ENCODE measurements at places on chromosomes 4 and X.

DNA sequence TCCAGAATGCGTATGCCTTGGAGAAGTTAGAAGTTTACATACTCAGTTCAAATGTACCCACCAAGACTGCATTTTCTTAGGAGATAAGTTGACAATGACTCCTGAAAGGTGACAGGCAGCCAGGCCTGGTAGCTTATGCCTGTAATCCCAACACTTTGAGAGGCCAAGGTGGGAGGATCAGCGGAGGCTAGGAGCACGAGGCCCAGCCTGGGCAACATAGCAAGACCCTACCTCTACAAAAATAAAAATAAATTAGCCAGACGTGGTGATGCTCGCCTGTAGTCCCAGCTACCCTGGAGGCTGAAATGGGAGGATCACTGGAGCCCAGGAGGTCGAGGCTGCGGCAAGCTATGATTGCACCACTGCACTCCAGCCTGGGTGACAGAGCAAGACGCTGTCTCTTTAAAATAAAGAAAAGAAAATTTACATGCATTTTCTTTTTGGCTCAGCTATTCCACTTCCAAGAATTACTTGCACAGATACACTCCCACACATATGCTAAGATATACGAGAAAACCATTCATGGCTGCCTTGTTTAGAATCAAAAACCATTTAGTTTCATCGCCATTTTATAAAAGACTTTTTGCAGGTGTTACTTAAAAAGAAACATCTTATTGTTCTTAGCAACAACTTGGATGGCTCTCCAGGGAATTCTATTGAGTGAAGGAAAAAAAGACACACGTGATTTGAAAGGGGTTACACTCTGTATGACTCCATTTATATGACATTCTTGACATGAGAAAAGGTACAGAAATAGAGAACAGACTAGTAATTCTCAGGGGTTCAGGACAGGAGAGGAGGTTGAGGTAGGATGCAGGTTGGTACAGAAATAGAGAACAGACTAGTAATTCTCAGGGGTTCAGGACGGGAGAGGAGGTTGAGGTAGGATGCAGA, 66.3 kb downstream of the DHRSX start:
- DNase-seq, result no peak
- H3K27ac ChIP-seq, result no peak overlapping the region
- H3K36me3 ChIP-seq, result no peaks in the 10 kb centered on the region
- no peaks in the 10 kb centered on the region for H3K4me1 ChIP-seq
- no peak overlapping the region for H3K4me3 ChIP-seq
- H3K27me3 ChIP-seq, result no peaks in the 10 kb centered on the region

DNA sequence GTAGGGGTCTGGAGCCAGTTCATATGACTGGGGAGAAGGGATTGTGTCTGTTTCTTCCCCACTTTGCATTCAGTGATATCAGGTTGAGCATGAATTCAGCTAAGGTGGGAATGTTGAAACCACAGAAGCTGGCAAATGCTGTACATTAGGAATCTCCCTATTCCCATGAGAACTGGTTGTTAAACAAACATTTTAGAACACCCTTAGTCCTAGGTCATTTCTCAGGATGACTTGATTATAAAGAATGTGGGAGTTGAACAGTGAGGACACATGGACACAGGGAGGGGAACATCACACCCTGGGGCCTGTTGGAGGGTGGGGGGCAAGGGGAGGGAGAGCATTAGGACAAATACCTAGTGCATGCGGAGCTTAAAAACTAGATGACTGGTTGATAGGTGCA, 62.6 kb upstream of the LIMCH1 start:
- DNase-seq, result peak; percentile 12
- no peaks in the 10 kb centered on the region for H3K27me3 ChIP-seq
- H3K4me3 ChIP-seq, result no peak overlapping the region
- peaks cover 37% of the 10 kb centered on the region for H3K4me1 ChIP-seq
- no peak overlapping the region for H3K27ac ChIP-seq
- H3K36me3 ChIP-seq, result no peaks in the 10 kb centered on the region

DNA sequence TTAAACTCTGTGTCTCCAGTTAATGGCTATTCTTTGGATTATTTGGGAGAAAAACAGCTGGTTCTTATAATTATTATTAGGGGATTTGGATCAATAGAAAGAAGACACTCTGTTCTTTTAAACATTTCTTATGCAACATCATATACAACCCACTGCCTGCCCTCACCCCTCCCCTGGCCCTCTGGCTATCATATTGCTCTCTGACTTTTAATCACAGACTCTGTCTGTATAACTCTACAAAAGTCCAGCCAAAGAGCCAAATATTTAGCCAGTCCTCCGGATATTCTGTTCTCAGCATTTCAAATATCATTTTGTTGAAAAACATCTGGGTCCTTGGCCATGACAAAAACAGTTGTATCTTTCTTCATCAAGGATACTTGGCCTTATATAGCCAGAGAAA, 19.0 kb upstream of the PACRGL start:
- no peaks in the 10 kb centered on the region for H3K4me1 ChIP-seq
- DNase-seq, result no peak
- peaks cover 5% of the 10 kb centered on the region for H3K27me3 ChIP-seq
- H3K4me3 ChIP-seq, result no peak overlapping the region
- no peaks in the 10 kb centered on the region for H3K36me3 ChIP-seq
- H3K27ac ChIP-seq, result no peak overlapping the region

DNA sequence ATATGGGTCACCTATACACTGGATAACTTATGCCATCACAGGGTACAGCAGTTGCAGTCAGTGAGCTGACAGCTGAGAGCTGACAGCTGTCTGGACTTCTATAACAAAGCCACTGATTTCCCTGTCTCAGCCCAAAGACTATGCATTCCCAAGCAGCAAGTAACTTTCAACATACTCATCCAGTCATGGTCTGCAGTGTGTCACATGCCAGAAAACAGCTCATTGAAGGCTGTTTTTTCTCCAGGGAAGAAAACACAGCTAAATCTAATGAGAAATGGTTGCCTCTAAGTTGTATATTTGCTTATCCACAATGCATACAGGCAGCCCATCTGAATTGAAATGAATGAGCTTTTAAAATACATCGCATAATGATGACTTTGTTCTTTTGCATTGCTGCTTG, 6.3 kb downstream of the KIAA1210 start:
- H3K27me3 ChIP-seq, result peaks cover 2% of the 10 kb centered on the region
- no peaks in the 10 kb centered on the region for H3K36me3 ChIP-seq
- no peaks in the 10 kb centered on the region for H3K4me1 ChIP-seq
- H3K4me3 ChIP-seq, result no peak overlapping the region
- no peak for DNase-seq

DNA sequence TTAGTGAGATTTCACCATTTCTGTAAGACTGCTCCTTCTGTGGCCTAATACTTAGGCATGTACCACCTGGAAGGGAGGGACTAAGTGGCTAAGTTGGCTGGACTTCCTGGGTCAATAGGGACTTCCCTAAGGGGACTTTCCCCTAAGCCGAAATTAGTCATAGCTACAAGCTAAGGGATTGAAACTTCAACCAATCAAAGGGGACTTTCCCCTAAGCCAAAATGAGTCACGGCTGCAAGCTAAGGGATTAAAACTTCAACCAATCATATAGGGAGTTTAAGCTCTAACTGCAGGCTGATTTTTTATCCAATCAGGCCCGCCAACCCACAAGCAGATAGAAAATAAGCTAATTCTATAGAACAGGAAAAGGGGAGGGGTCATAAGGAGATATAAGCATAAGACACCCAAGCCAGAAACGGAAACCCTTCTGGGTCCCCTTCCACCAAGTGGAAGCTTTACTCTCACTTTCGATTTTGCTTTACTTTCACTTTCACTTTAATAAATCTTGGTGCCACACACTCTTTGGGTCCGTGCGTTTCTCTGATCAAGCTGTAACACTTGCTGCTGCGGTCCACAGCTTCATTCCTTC, 382.8 kb downstream of the KLHL4 start:
- peak; percentile 68 for DNase-seq
- H3K27ac ChIP-seq, result peak overlapping the region; percentile 1

DNA sequence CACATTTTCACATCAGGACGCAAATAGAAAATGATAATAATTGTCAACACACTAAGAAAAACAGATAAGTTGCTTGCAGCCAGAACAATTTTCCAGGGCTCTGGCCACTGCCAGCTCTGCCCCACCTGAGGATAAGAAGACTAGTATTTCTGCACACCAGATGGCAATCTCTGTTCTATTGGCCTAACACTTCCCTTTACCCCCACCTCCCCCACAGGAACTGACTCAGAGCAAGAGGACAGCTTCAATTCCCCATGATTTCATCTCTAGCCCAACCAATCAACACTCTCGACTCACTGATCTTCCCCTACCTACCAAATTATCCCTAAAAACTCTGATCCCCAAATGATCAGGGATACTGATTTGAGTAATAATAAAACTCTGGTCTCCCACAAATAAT, 164.0 kb downstream of the SMARCA1 start:
- no peaks in the 10 kb centered on the region for H3K4me1 ChIP-seq
- H3K4me3 ChIP-seq, result no peak overlapping the region
- H3K27me3 ChIP-seq, result no peaks in the 10 kb centered on the region
- DNase-seq, result no peak

- no peak overlapping the region for H3K4me3 ChIP-seq
- no peaks in the 10 kb centered on the region for H3K4me1 ChIP-seq
- DNase-seq, result no peak
Observed at GRCh38 chr4:130568746-130569145, 1472.8 kb downstream of the C4orf33 start.

DNA sequence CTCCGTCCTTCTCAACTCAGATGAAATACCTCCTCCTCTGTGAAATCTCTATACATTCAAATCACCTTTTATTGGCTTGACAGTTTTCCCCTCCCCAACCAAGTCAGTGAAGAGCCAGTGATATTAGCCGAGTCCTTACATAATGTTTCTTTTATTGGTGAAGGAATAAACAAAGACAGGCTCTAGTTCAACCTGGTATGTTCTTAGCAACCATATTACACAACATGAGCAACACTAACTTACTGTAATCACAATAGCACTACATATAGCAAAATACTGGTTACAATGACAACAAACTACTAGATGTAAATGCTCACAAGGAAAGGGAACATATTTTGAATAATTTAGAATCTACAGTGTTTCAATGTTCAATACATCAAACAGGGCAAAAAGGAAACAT, 19.9 kb downstream of the DHX15 start:
- no peak for DNase-seq
- H3K27ac ChIP-seq, result no peak overlapping the region
- H3K4me1 ChIP-seq, result no peaks in the 10 kb centered on the region
- H3K4me3 ChIP-seq, result no peak overlapping the region
- no peaks in the 10 kb centered on the region for H3K27me3 ChIP-seq

- H3K27ac ChIP-seq, result no peak overlapping the region
- no peaks in the 10 kb centered on the region for H3K27me3 ChIP-seq
- peaks cover 6% of the 10 kb centered on the region for H3K36me3 ChIP-seq
- H3K4me3 ChIP-seq, result no peak overlapping the region
Observed at GRCh38 chr4:82706349-82707000, 92.1 kb downstream of the SCD5 start.

GRCh38 chr4:656436-657337, 17.4 kb downstream of the ATP5ME start:
- no peaks in the 10 kb centered on the region for H3K27me3 ChIP-seq
- no peak for DNase-seq
- no peak overlapping the region for H3K27ac ChIP-seq
- no peaks in the 10 kb centered on the region for H3K36me3 ChIP-seq

GRCh38 chrX:51641421-51642021, 22.8 kb upstream of the CENPVL3 start:
- no peak overlapping the region for H3K27ac ChIP-seq
- H3K4me3 ChIP-seq, result no peak overlapping the region
- no peaks in the 10 kb centered on the region for H3K36me3 ChIP-seq
- no peaks in the 10 kb centered on the region for H3K4me1 ChIP-seq
- H3K27me3 ChIP-seq, result no peaks in the 10 kb centered on the region

DNA sequence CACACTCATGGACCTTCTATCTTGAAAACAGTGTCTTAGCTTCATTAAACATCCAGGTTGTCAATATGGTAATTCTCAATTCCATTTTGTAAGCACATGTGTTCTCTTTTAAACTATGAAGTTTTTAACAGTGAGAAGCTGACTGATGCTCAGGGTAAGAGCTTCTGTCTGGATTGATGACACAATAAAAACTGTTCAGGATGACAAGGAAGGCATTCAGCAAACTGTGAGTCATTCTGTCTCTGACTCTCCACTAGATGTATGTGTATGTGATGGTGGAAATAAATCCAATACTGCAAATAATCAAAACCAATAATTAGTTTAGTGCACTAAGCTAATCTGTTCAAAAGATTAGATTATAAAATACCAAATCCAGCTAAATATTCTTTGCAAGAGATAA, 115.3 kb upstream of the ARX start:
- H3K27me3 ChIP-seq, result no peaks in the 10 kb centered on the region
- H3K4me3 ChIP-seq, result no peak overlapping the region
- no peak for DNase-seq
- H3K4me1 ChIP-seq, result peaks cover under 1% of the 10 kb centered on the region
- no peak overlapping the region for H3K27ac ChIP-seq

GRCh38 chr4:37663552-37663951, 22.6 kb downstream of the RELL1 start:
- no peak overlapping the region for H3K4me3 ChIP-seq
- no peak for DNase-seq
- H3K36me3 ChIP-seq, result no peaks in the 10 kb centered on the region
- peaks cover 61% of the 10 kb centered on the region for H3K4me1 ChIP-seq
- peak overlapping the region; percentile 95 for H3K27ac ChIP-seq

DNA sequence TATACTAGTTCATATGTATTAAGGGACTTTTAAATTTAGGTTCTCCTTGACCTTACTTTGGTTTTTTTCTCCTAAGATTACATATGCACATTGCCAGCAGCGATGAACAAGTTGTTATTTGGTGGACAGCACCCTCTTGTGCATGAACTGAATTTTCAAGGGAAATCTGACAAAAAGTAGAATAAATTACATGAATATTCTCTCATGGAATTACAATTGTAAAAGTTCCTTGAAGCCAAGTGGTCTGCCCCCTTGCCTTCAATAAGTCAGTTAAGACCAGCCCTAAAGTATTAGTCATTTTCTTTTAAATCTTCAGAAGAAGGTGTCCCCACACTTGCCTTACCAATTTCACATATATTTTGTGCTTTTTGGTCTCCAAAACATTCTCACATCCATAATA, 30.7 kb upstream of the SMARCA5 start:
- H3K27me3 ChIP-seq, result no peaks in the 10 kb centered on the region
- H3K4me3 ChIP-seq, result no peak overlapping the region
- H3K4me1 ChIP-seq, result no peaks in the 10 kb centered on the region
- H3K36me3 ChIP-seq, result no peaks in the 10 kb centered on the region

- H3K36me3 ChIP-seq, result no peaks in the 10 kb centered on the region
- H3K27me3 ChIP-seq, result no peaks in the 10 kb centered on the region
- no peak overlapping the region for H3K4me3 ChIP-seq
- DNase-seq, result no peak
- H3K4me1 ChIP-seq, result no peaks in the 10 kb centered on the region
- no peak overlapping the region for H3K27ac ChIP-seq
Observed at GRCh38 chrX:38514016-38514854, 47.1 kb upstream of the TSPAN7 start.

- no peak overlapping the region for H3K27ac ChIP-seq
- no peaks in the 10 kb centered on the region for H3K27me3 ChIP-seq
- H3K4me3 ChIP-seq, result peak overlapping the region; percentile 32
- peaks cover 13% of the 10 kb centered on the region for H3K4me1 ChIP-seq
Observed at GRCh38 chr4:3387943-3388361, 53.8 kb upstream of the HGFAC start.

GRCh38 chr4:90060039-90060438, 67.2 kb upstream of the CCSER1 start:
- DNase-seq, result no peak
- H3K27ac ChIP-seq, result no peak overlapping the region

- no peaks in the 10 kb centered on the region for H3K36me3 ChIP-seq
- no peak overlapping the region for H3K27ac ChIP-seq
- DNase-seq, result peak; percentile 26
- H3K4me3 ChIP-seq, result peak overlapping the region; percentile 77
Observed at GRCh38 chrX:154457491-154458115, 478 bp upstream of the PLXNA3 start.

Data from SJCRH30 (cell line).